ENCODE measurements at places on chromosomes 3 and 15.

DNA sequence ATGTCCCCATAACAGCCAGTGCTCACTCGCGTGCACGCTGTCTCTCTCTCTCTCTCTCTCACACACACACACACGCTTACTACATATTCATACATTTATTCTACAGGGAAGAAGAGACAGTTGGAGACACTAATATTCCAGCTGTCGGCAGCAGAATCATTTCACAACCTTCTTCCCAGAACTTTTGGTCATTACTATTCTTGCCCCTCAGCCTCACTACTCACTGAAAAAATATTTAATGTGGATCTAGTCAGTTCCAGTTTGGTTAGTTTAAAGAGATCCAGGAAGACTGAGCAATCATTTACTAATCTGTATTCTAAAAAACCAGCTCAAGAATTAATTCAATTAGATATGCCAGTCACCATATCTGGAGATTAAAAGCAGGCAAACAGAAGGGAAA, 394.9 kb downstream of the PTPRG start:
- DNase-seq: no peak

- no peak for DNase-seq
These were observed 37.6 kb downstream of the PTPN23 start for GRCh38 chr3:47418167-47419082.

- DNase-seq: no peak
These were observed 45.2 kb upstream of the ABI3BP start for GRCh38 chr3:101038393-101038792.

DNA sequence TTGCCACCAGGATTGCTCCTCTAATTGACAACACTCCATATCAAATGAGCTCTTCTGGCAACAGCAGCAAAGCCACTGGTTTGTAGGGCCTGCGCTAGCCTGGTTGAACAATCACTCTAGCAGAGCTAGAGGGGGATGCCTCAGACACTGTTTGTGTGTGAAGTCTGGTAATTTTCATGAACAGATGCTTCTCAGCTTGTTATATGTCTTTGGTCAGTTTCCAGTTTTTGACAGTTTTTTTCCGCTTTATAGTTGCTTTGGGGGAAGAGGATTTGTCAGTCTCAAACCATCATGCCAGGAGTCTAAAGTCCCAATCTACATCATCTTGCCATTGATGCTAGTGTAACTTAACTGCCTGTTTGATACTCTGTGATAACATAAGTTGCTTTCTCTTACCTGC, 136.0 kb downstream of the HCN4 start:
- no peak for DNase-seq

DNA sequence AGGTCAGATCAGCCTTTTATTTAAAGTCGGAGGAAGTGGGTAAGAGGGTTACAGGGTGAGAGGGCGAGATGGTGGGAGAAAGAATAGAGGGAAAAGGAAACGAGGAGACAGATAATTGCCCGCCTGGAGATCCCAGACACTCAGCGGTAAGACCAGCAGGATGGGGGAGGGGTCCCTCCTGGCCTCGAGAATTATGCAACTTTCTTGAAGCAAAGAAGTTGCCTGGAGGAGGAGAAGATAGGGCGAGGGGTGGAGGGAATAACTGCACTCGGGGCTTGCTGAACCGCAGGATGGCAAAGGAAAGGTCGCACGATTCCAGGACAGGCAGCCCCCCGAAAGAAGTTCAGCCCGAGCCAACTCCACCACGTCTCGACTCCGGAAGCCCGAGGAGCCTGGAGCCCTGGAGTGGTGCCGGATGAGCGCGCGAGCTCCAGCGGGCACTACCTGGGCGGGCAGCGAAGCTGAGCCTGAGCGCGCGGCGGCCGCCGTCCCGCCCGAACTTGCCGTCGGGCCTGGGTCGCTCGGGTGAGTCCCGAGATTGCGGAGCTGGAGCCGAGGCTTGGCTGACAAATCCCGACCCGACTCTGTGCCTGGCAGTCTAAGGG, 402 bp downstream of the WWTR1 start:
- DNase-seq: no peak

DNA sequence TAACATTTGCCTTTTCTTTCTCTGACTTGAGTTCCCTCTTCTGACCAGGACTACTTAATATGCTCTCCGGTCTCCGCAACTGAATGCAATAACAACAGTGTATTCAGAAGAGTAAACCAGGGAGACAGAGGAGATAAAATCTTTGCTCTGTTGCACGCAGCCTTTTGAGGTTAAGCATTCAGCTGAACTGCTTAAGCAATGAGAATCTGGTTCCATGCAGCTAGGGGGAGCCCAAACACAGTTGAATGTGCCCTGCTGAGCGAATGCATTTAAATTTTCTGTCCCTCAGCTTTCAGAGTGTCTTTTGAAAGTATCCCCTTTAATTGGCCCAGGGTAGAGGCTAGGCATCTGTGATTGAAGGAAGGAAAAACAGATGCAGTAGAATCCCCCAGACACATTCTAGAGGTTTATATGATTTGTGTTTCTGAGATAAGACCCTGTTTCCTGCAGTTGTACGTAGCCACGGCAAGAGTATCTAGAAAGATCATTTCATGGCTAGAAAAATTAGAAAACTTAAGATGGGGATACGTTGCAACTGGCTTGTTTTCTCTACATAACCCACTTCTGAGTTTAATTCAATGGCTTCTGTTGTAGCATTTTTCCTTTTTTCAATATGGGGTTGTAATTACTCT, 309.6 kb downstream of the TUSC7 start:
- DNase-seq: peak; percentile 1

- DNase-seq: no peak
These were observed 38.7 kb upstream of the SLCO2A1 start for GRCh38 chr3:134068429-134068828.

GRCh38 chr15:90097475-90097874, 4.8 kb downstream of the IDH2 start:
- no peak for DNase-seq

- DNase-seq: no peak
These were observed 207.4 kb downstream of the CBLB start for GRCh38 chr3:105661461-105661860.

GRCh38 chr3:62797132-62797531, 78.1 kb downstream of the CADPS start:
- no peak for DNase-seq

DNA sequence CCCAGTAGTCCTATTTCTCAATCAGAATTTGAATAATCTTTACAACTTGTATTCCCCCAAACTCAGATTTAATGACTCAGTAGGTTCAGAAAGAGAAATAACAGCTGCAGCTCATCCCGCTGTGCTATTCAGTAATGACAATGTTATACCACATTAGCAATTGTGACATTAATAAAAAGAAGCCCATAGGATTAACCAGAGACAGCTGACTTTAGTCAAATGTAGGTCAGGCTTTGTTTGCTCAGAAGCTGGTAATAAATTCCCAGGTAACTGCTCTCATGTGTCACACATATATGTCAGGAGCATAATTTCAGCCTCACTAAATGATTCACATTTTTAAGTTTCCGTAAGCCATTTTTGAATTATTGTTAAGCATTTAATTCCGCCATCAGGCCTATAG, 222.0 kb upstream of the UBE2E2 start:
- no peak for DNase-seq

- no peak for DNase-seq
These were observed 427.9 kb upstream of the RASGRP1 start for GRCh38 chr15:38992506-38992905.

DNA sequence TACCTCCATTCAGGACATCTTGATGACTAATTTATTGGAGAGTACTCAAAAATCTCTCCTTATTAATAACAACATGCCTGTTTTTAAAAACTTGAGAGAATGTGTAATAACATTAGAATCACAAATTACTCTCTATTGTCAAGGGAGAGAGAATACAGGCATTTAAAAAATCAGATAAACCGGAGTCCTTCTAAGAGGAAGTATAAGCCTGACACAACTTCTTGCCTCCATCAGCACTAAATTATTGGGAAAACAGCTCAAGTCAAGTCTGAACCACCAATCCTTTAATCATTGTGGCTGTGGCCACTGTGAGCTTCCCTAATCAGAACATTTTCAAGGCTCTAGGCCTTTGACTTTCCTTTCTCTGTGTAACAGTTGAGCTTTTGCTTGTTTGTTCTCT, 38.0 kb downstream of the SSR3 start:
- no peak for DNase-seq

DNA sequence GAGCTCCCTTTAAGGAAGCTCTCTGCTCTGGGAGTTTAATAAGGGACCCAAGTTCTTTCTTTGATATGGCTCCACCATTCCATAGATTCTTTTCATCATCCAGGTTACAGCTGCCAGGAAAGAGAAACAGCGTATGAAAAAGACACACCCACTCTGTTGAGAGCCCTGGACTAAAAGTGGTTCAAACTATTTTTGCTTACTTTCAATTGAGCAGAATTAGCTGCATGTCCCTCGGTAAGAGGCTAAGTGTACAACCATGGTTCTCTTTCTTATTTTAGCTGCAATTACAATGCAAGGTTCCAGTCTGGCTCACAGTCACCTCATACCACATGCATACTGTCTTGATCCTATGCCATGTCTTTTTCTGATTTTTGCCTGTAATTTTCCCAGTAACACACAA, 1288.3 kb downstream of the NSUN3 start:
- DNase-seq: no peak

DNA sequence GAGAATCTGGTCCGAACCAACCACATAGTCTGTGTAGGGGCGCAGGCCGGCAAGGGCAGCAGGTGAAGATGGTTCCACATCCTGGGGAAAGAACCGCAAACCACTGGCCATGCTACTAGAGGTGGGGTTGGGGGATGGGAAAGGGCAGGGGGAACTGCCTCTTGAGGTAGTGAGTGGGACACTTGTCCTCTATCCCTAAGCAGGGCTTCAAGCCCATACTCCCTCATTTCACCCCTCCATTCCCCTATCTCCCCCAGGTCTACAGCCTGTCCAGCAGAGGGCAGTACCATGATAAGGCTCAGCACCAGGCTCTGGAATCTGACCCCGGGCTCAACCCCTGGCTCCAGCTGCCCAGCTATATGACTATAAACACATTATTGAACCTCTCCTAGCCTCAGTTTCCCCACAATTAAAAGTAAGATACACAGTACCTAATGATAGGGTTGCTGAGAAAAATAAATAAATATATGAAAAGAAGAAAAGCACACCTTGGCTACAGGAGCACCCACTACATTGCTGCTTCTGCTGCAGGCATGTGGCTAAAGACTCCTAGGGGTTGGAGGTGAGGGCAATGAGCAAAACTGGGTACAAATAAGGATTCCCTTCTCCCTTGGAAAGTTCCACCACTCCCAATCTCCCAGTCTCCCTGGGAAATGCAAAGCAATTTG, 6.3 kb downstream of the GORASP1 start:
- peak; percentile 23 for DNase-seq

GRCh38 chr3:25151903-25152295, 276.2 kb upstream of the RARB start:
- DNase-seq: no peak

- no peak for DNase-seq
These were observed 7.6 kb downstream of the ICE2 start for GRCh38 chr15:60471314-60471713.

DNA sequence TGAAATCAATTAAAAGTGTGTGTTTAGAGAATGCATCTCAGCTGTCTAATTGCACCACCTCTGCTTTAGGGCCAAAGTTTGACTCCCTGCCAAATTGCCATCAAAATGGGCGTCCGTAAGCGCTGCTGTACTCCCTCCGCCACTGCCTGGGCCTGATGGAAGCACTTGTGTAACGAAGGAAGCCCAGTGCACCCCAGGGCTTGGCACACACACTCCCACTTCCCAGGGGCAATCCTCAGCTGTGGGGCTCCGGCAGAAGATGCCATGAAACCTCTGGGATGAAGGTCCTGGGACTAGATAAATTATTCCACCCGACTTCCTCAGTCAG, 137.8 kb downstream of the RORA start:
- no peak for DNase-seq

DNA sequence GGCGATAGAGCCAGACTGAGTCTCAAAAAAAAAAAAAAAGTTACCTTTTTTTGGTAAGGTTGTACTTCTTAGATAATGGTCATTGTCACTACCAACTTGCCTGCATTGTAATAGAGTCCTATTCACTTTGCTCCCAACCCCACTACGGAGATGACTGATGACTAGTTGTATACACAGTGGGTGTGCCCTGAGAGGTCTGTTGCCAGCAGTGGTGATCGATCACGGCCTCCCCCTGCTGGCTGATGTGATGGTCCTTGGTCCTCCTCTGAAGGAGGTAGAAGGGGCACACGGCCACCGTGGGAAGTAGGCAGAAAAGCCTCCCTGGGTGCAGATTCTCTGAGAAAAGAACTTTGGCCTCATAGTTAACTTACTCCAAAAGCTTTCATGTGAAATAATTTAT, 10.7 kb downstream of the GCNT3 start:
- DNase-seq: peak; percentile 44

- no peak for DNase-seq
These were observed 239.0 kb upstream of the NAALADL2 start for GRCh38 chr3:174620138-174620537.

- DNase-seq: no peak
These were observed 49.4 kb downstream of the KLF15 start for GRCh38 chr3:126307591-126308393.

- DNase-seq: no peak
These were observed 2.7 kb downstream of the BCL6 start for GRCh38 chr3:187742351-187743171.

- no peak for DNase-seq
These were observed 416.1 kb downstream of the EPHA6 start for GRCh38 chr3:97230486-97230885.

- no peak for DNase-seq
These were observed 56.0 kb upstream of the LCTL start for GRCh38 chr15:66621491-66622467.

DNA sequence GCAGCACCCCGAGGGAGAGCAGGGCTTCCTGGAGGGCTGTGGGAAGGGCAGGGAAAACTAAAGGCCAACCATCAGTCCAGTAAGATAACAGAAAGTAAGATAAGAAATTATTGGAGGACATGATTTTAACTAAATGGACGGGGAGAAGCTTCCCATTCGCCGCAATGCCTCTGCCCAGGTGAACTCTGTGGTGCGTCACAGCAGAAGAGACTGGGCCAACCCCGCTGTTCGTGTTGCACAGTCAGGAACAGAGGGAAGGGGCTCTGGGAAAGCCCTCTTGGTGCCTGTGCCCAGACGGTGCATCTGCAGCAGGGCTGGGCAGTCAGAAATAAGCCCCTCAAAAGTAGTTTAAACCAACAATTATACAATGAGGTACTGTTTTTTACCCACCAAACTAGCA, 284.1 kb downstream of the OCA2 start:
- no peak for DNase-seq

- DNase-seq: no peak
These were observed 36.6 kb downstream of the BUB1B start for GRCh38 chr15:40197434-40197833.

DNA sequence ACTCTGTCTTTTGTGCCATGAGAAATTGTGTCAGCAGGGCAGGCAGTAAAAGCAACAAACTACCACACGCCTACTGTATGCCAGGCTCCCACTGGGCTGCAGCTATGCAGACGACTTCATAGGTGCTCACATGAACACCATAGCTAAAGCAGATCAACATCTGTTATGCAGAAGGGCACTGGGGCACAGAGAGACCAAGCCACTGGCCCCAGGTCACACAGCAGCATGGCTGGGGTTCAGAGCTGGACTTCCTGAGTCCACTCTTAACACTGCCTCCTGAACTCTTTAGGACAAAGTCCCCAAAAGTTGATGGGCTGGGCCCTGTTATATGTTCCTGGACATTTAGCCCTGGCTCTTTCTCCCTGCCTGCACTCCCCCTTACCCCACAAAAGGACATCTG, 12.4 kb downstream of the TPRA1 start:
- no peak for DNase-seq

GRCh38 chr3:133570937-133571320, 2.6 kb upstream of the CDV3 start:
- no peak for DNase-seq

All from stimulated activated CD4-positive, alpha-beta T cell treated with anti-CD3 and anti-CD28 coated beads, Interleukin-2, amount 100 ng/mL, for 48 hours (primary cell).